Right forelimb (tissue), 1 donor: ENCODE measurements at places on chromosomes 7 and 10.

DNA sequence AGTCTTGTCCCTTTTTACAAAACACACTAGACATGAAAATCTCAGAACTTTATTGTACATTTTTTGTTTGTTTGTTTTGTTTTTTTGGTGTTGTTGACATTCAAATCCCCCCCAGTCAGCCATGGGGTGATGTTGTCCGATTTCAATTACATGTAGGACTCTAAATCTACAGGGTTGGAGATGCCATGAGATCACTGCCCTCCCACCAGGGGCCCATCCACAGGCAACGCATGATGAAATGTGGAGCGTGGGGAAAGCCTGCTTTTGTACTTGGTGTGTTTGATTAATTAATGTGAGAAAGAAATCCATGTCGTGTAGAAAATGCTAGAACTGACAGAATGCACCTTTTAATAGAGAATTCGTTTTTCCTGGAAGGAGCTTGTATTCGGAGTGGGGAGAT, 93.2 kb downstream of the ZNF22 start:
- no peak for DNase-seq

DNA sequence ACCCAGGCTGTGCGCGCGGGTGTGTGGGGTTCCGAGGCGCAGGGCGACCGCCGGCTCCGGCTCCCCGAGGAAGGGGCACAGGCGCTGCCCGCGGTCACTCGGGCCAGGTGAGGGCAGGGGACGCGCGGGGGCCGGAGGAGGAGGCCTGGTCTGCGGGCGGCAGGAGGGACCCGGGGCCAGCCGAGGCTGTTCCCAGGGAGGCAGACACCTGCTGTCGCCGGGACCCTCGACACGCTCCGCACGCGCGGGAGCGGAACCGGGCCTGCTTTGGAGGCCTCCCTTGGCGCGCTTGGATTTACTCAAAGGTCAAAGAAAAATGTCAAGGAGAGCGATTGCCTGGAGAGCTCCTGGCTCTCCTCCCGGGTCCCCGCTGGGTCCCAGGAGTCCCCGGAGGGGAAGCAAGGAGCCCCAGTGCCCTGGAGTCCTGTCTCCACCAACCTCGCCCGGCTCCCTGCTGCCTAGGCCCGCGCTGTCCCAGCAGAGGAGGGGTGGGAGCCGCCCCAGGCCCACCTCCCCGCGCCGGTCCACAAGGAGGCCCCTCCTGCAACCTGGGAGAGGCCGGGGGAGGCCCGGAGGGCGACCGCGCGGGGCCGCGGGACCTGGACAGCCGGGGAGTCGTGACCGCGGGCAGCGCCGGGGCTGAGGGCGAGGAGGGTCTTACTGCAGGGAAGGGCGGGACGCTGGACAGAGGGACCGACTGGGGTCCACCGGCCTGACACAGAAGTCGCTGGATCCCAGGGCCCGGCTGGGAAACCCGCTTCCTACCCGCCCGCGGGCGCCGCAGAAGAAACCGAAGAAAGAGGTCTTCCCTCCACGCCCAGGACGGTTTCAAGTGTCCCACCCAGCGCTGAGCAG, 348.9 kb downstream of the DNAJB6 start:
- no peak for DNase-seq

DNA sequence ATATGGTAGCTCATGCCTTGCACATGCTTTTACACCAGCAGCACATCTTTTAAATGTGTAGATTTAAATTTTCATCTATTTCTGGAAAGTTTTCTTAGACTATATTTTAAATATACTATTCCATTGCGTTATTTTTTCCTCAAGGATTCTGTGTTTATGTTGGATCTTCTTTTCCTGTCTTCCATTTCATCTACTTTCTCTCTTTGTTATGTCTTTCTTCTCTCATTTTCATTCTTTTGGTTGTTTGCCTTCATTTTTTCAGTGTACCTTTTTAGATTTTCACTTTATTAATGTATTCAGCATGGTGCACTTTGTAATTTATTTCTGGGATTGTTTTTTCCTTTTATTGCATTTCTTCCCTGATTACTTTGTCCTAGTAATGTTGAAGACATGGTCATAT, 329.8 kb downstream of the ADK start:
- DNase-seq: no peak

DNA sequence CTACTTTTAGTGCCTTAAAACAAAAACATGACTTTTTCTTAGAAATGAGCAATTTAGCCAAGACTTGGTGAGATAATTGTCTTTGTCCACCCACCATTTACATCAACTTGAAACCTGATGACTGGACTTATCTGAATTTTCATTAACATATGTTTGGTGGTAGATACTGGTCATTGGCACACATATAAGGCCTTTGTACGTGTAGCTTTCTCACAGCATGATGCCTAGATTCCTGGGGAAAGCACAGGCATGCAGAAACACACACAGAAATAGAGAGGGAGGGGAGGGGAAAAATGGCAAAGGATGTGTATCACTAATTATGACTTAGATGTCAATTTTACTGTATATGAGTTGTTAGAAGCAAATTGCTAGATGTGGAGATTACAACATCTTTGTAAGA, 488.4 kb downstream of the NXPH1 start:
- no peak for DNase-seq

- no peak for DNase-seq
Measured at GRCh38 chr10:74529205-74529604, 297.2 kb upstream of the KAT6B start.

- DNase-seq: no peak
Measured at GRCh38 chr7:97064972-97065587, 40.4 kb upstream of the DLX5 start.

DNA sequence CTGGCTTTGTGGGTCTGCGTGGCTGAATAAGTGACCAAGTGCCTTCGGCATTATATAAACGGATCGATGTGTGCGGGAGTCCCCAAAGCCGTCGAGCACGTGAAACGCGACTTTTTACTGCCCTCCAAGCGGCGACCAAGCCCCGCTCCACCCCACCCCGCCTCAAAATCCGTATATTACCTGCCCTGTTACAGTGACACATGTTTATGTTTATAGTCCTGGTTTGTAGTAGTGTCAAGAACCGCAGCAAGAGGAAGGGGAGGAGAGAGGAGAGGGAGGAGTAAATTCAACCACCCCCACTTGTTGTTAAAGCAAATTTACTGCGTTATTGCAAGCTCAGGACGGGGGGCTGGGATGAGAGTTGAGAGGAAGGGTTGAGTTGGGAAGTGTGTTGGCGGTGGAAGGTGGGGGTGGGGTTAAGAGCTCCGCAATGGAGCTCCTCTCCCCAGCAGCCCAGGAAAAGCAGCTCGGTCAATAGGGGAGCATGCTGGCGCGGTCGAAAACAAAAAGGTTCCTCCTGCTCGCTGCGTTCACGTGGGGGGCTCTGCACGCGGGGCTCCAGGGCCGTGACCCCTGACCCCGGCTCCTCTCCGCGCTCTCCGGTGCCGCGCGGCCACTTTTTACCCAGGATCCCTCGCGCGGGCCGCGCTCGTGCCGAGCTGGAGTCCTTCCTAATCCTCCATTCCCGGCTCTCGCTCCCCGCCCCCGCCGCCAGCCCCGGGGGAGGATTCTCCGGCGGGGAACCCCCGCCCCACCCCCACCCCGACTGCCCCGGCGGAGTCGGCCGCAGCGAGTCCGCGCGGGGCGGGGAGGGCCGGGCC, at the start of gene SKIDA1:
Gene SKIDA1, minus strand, starts transcription at position 316 of the 821 bp plus-strand sequence. CDS start 7,860 bp downstream, outside the sequence.
- DNase-seq: peak; percentile 93

DNA sequence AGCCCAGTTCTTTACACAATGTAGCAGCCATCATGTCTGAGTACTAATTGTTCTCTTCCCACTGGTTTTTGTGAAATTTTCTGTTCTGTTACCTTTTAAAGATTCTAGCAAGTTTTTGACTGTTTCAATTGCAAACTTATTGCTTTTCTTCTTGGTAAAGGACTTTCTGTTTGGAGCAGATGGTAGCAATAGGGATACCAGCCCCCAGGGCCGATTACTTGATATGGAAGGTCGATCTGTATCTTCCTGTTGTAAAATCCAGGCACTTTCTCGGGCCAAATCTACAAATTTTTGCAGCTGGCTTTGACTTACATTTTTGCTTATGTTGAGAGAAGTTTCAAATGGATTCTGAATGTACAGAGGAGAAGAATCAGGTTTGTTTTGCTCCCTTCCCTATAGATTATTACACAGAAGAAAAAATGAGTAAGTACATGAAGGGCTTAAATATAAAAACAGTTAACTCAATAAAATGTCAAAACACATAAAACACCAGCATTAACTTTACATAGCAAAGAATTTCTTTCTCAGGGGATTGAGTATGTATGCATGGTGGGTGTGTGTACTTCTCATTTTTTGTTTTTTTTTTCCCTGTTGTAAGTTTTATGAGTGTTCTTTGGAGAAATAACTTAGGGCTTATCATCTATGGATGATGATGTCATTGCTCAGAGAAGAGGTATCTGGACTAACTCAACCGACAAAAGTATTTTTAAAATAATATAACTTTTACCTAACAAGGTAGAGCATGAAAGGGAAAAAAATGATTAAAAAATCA, 35.3 kb downstream of the MTPAP start:
- no peak for DNase-seq

- no peak for DNase-seq
Measured at GRCh38 chr10:62052276-62052675, 150.8 kb downstream of the ARID5B start.

DNA sequence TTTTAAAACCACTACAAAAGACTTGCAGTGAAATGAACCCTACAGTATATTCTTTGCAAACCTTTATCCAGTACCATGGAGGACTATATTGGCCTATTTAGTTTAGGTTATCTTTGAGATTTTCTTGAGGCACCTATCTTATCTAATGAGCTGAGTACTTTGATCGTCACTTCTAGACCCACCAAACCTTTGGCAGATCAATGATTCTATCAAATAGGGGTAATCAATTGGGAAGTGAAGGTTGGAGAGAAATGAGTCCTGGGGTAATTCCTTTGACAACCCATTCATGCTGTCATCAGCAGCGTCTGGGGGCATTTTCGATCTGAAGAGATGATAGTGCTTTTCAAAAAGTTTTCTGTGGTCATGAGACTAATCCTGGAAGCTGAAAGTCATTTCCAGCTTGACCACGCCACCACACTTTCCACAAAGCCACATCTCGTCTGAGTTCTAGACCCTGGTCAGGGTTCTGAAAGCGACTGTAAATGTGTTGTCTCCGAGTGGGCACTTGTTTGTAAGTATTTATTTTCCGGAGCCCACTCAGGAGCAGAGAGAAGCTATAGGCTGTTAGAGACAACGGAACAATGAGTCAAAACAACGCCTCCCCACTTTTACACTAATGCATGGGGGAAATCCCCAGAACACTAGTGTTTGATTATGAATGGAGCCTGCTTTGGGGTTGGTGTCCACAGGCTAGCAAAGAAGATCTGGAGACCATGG, 4.8 kb downstream of the EGR2 start:
- DNase-seq: no peak

GRCh38 chr10:9305018-9305655, 1250.6 kb downstream of the GATA3 start:
- DNase-seq: no peak

DNA sequence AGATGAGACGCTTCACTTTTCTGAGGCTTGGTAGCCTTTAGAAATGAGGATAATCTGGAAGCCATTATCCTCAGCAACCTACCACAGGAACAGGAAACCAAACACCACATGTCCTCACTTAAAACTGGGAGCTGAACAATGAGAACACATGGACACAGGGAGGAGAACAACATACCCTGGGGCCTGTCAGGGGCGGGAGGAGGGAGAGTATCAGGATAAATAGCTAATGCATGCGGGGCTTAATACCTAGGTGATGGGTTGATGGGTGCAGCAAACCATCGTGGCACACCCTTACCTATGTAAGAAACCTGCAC, 48.9 kb downstream of the LRGUK start:
- no peak for DNase-seq

GRCh38 chr10:93030409-93030808, 30.2 kb upstream of the CYP26C1 start:
- DNase-seq: no peak

DNA sequence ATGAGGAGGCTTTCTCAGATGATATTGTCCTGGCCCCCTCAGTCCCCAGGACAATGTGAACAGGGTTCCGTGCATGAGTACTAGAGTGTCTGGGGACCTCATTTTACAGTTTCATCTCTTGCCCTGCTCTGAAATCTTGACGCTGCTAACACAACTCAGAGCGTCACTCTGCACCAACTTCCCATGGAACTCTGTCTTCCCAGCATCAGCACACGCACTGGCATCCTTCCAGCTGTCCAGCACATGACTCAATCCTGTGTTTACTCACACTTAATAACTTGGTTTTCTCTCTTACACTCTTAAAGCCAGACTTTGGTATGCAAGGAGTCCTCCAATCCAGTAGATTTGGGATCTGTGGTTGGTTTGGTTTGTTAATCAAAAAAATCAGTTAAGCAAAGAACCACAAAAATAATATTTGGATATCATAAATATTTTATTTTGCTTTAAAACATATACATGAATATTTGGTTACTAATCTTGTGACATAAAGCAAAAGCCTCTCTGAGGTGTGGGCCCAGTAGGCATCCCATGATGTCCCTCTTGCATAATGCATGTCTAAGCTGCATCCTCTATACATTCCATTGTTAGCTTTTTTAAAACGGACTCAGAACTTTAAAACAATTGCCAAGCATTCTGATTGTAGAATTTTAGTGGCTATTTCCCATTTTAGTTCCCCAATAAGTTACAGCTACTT, 131.0 kb downstream of the CXCL12 start:
- no peak for DNase-seq

DNA sequence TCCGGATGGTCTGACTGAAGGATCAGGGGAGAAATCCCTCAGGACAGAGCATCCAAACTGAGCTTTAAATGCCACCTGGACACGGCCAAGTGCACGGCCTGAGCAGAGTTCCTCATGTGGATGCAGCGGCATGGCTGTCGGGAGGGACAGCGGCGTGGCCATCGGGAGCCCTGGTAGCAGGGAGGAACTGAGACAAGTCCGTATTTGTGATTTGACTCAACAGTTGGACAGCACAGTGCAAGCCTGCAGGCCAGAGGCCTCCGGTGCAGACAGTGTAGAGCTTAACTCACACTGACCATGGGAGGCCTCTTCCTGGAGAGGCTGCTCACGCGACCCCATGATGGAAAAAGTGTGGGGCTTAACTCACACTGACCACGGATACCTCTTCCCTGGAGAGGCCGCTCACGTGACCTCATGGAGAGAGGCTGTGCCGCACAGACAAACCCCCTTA, 207.4 kb downstream of the DIP2C start:
- DNase-seq: no peak

DNA sequence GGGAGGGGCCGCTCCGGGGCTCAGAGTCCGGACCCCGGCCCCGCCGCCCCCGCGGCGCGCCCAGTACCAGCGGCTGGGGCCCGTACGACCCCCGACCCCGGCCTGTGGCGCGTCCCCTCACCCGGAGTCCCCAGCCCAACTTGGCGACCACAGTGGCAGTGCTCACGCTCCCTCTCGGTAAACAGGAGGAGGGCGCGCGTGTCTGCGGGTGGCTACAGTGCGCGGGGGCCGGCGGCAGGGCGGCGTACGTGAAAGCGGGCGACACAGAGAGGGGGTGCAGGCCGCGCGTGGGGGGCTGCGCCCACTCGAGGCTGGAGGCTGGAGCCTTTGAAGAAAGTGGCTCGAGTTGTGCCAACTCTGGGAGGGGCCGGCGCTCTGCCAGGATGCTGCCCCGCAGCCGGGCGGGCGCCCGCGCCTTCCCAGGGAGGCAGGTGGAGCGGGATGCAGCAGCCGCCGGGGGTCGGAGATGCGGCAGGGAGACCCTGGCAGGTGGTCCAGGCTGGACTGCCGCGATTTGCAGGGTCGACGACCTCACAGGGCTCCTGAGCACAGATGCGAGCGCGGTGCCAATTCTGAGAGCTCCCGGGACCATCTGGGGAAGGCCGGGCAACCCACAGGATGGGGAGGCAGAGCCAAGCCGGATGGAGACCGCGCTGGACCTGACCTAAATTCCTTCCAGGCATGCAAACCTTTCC, 655 bp downstream of the PTPRE start:
- peak; percentile 53 for DNase-seq
